ENCODE measurements at places on chromosomes 4 and X.

DNA sequence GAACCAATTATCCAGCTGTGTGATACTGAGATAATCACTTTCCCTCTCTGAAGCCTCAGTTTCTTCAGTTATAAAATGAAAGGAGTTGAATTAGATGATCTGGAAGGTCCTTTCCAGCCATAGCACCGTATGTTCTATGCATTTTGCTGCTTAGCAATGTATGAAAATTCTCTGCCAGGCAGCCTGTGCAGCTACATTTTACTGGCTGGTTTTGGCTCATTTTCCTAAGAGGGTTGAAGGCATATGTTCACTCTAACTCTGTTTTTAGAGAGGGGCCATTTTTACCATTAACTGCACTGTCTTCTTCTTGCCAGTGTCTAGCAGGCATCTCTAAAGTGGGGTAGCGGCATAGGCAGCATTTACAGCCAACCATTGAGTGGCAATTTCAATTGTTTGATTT lies 26.1 kb downstream of the TRPC5 start:
- DNase-seq: no peak

DNA sequence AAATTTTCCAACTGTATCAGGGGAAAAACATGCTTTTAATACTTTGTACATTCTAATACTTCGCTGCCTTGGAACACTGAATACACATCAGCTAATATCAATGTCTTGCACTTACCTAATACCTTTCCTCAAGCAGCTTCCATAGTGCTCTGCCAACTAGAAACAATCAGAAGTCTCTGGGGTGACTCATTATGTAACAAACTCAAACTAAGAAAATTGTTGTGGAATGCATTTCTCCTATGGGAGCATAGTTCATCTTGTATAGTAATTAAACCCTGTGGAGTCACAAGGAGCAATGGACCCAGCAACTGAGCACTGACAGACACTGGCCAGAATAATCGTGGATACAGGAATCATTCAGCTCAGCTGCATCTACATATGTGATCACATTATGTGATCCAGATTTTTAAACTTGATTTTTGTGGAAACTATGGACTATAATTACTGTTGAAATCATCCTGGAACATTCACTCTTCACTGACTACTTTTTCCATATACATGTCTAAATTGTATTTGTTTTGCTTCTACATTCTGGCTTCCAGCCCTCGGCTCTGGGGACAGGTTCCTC lies 496.9 kb downstream of the TMA16 start:
- no peak for DNase-seq

DNA sequence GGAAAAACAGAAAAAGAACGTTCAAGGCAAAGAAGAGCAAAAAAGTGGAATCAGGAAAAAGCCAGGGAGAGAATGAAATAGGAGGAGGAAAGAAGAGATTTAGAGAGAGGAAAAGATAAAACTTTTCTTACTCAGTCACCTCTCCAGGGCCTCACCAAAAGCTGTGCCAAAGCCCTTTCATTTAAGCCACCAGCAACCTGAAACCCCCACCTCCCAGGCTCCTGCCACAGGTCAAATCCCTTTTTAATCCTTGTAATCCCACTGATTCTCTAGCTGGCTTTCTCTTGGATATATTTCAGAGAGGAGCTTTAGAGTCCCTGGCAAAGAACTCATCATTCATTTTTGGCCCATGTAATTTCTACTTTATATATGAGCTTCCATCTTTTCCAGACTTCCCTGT lies 25.7 kb upstream of the XIAP start:
- no peak for DNase-seq

DNA sequence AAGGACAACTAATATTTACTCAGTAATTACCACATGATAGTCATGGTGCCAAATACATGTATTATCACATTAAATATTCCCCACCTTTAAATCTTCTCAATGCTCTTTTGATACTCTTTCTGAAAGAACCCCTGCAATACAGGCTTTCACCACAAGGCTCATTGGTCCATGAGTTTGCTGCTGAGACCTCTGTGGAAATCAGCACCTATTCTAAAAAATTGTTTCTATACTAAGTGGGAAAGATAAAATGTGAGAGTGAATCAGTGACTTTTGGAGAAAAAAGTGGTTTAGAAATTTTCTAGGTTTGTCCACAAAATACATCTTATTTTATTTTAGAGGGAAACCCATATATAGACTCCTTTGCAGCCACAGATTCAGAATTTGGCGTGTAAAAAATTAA lies 257.3 kb downstream of the ZIC3 start:
- no peak for DNase-seq

DNA sequence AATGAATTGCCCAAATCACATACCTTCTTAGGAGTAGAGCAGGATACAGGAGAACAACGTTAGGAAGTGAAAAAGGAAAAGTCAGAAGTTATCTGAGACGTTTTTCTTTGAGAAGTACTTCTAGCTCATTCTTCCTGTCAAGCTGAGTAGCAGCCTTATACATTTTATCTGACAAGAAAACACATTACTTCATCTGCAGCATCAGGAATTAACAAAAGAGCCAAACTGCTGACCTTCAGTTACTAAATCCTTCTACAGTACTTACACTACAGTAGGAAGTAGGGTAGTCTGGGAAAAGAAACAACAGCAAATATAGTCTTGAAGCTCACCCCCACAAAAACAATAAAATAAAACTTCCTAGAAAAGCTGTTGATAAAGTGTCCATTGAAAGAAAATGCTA lies 57.0 kb downstream of the ATP11C start:
- no peak for DNase-seq

GRCh38 chrX:51456246-51456645 lies 40.1 kb downstream of the NUDT11 start:
- no peak for DNase-seq

GRCh38 chr4:119142833-119143232 lies 7.2 kb downstream of the MYOZ2 start:
- no peak for DNase-seq

- DNase-seq: no peak
Measured at GRCh38 chr4:123547216-123548165, 150.9 kb downstream of the SPRY1 start.

- no peak for DNase-seq
Measured at GRCh38 chr4:127648061-127648460, 15.3 kb downstream of the INTU start.

DNA sequence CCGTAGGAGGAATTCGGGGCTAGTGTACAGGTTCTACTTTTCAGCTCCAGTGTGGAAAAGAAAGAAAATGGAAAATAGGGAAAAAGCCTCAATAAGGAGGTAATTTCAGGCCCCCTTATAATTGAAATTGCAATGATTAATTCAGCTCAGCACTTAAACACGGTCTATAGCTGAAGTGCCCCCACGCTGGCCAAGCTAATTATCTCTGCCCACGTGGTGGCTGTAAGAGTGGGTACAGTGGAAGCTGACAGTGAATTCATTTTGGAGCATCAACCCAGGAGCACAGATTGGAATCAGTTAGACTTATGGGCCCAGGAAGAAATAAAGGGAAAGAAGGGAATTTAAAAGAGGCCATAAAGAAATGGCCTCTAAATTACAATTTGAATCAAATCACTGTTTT lies 631.1 kb upstream of the CPEB2 start:
- no peak for DNase-seq

DNA sequence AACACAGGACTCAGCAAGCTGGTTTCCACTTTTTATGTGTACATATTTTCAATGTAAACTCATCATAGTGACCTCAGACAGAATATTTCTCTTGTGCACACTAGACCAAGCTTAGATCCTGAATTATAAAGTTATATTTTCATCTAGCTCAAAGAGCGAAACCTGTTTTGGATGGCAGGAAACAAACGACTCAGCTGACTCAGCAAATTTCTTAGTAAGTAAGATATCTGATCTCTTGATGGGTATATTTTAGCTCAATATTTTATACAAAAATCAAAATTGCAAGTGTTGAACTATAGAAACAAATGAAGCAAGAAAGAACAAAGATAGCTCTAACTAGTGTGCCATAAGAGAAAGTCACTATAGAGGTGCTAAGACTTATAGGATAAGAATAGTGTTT lies 1114.5 kb downstream of the STPG2 start:
- DNase-seq: no peak

GRCh38 chrX:151552743-151553142 lies 10.7 kb upstream of the PASD1 start:
- DNase-seq: no peak

DNA sequence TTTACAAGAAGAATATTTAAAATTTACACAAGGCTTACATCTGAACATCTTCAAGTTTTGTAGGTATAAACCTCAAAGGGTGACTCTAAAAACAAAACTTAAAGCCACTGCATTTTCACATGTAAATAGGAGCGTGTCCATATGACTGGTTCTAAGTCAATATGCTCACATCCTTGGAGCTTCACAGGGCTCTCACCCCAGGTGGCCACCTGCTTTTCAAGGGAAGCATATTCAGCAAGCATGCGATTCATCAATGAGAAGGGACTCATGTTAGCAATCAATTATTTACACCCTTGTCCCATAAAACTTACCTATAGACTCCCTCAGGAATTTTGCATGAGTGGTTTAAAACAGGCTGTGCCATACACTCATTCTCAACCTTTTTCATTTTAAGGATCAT lies 17.8 kb upstream of the KLHL34 start:
- no peak for DNase-seq

DNA sequence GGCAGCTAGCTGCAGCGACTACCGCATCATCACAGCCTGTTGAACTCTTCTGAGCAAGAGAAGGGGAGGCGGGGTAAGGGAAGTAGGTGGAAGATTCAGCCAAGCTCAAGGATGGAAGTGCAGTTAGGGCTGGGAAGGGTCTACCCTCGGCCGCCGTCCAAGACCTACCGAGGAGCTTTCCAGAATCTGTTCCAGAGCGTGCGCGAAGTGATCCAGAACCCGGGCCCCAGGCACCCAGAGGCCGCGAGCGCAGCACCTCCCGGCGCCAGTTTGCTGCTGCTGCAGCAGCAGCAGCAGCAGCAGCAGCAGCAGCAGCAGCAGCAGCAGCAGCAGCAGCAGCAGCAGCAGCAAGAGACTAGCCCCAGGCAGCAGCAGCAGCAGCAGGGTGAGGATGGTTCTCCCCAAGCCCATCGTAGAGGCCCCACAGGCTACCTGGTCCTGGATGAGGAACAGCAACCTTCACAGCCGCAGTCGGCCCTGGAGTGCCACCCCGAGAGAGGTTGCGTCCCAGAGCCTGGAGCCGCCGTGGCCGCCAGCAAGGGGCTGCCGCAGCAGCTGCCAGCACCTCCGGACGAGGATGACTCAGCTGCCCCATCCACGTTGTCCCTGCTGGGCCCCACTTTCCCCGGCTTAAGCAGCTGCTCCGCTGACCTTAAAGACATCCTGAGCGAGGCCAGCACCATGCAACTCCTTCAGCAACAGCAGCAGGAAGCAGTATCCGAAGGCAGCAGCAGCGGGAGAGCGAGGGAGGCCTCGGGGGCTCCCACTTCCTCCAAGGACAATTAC lies 1.4 kb downstream of the AR start:
- DNase-seq: peak; percentile 7

GRCh38 chr4:187632260-187632995 lies 363.1 kb upstream of the ZFP42 start:
- DNase-seq: no peak

- DNase-seq: no peak
Measured at GRCh38 chrX:154019633-154020528, at the start of gene IRAK1. Gene IRAK1, minus strand, starts transcription at chrX:154019902. Its CDS starts 90 bp downstream, at chrX:154019812.

GRCh38 chrX:103783971-103784370 lies 7.3 kb downstream of the PLP1 start:
- DNase-seq: no peak

- DNase-seq: no peak
Measured at GRCh38 chr4:12724510-12724909, 759.6 kb downstream of the RAB28 start.

DNA sequence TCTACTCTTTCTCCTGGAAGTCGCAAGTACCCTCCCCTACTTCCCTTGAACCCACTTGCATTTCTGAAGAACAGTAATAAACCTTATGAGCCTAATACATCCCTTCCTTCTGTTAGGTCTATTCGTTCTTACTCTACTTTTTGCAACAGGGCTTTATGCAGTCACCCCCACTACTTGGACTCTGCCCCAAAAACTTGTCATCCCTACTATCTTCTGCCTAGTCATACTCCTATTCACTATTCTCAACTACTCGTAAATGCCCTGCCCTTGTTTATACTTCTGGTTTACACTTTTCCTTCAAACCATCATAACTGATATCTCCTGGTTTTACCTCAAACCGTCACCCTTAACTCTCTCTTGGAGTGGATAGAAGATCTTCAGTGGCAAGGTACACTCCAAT lies 55.2 kb upstream of the SLIT2 start:
- no peak for DNase-seq

GRCh38 chr4:2837904-2838496 lies 5.6 kb upstream of the ADD1 start:
- peak; percentile 24 for DNase-seq

Data from substantia nigra (tissue), 51 donors.